ENCODE measurements at places on chromosomes 2 and 18. TPM values are rescaled to one million over a fixed set of nuclear protein-coding genes. Genes with fewer than 3 reads are reported as not detected.

B4GALT6 gene
- total RNA-seq, result 2.6 TPM

CYRIA gene
- total RNA-seq, result 0.99 TPM

ZAP70 gene
- 166 TPM for total RNA-seq

MTERF4 gene
- 43.9 TPM for total RNA-seq

NGEF gene
- 4.2 TPM for total RNA-seq

ANKRD30BL gene
- total RNA-seq, result not detected

CREG2 gene
- not detected for total RNA-seq

TUBA3E gene
- not detected for total RNA-seq

NAT8 gene
- not detected for total RNA-seq

SLC5A7 gene
- not detected for total RNA-seq

ZNF407 gene
- 10.0 TPM for total RNA-seq

GRCh38 chr18:35641916-35642315 is 60.4 kb downstream of the GALNT1 start:
- peaks cover 3% of the 10 kb centered on the region for H3K4me1 ChIP-seq
- peaks cover 19% of the 10 kb centered on the region for H3K36me3 ChIP-seq
- no peak for DNase-seq
- no peaks in the 10 kb centered on the region for H3K27me3 ChIP-seq

DNA sequence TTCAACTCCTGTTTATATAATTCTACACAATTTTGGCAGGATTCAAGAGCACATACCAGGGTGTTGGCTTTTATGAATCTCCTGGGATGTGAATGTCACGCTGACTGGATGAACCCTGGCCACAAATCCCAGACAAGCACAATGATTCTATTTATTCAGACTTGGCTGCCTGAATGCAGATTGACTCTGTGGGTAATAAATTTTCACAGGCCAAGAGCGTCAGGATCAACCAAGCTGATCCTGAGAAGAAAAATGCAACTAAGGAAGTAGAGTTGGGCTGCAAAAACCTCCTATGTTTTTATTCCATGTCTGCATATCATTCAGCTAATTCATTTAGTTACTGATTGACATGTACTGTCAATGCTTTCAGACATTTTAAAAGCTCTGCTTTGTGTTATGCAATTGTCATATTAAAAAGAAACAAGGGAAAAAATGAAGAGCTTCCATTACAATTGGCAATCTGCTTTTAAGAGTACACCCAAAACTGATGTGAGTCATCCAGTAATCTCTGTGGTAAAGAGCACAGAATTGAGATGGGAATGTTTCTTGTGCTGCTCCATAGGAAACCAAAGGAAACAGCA is 173.0 kb upstream of the REV1 start:
- H3K4me1 ChIP-seq, result no peaks in the 10 kb centered on the region
- no peak for DNase-seq
- H3K36me3 ChIP-seq, result no peaks in the 10 kb centered on the region
- H3K4me3 ChIP-seq, result no peak overlapping the region

GRCh38 chr2:188132385-188132784 is 159.3 kb upstream of the GULP1 start:
- no peaks in the 10 kb centered on the region for H3K27me3 ChIP-seq
- no peaks in the 10 kb centered on the region for H3K36me3 ChIP-seq
- H3K4me3 ChIP-seq, result no peak overlapping the region
- DNase-seq, result no peak
- H3K4me1 ChIP-seq, result no peaks in the 10 kb centered on the region

GRCh38 chr18:37567061-37567993 is 1.7 kb upstream of the CELF4 start:
- peaks cover 12% of the 10 kb centered on the region for H3K4me1 ChIP-seq
- peaks cover 60% of the 10 kb centered on the region for H3K27me3 ChIP-seq
- H3K36me3 ChIP-seq, result no peaks in the 10 kb centered on the region
- H3K27ac ChIP-seq, result no peak overlapping the region

DNA sequence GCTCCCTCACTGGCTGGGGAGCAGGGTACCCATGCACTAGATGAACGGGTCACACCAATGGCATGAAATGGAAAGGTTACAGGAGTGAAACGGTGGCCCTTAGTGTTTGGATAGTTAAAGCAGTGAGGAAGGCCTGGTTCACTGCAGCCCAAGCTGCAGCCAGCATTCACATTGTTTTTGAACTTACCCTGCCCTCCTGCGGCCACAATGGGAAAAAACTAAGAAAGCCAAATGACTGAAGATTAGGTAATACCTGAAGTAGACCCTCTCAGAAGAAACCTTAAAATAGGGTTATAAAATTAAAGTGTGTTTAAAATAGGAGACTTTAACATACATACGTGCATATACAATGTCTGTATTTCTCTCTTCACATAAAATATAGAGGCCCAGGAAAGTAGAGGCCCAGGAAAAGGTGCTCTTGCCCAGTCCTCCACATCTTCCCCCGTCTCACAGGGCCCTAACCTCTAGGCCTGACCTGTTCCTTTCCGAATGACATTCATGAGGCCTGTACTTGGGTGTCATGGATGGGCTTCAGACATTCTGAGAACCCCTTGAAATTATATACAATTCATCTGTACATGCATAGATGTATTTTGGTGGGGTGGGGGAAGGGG is 33.3 kb downstream of the DOK1 start:
- H3K27me3 ChIP-seq, result peaks cover under 1% of the 10 kb centered on the region
- peak; percentile 75 for DNase-seq
- peaks cover 27% of the 10 kb centered on the region for H3K4me1 ChIP-seq
- H3K27ac ChIP-seq, result no peak overlapping the region
- no peaks in the 10 kb centered on the region for H3K36me3 ChIP-seq
- H3K4me3 ChIP-seq, result no peak overlapping the region

- H3K27ac ChIP-seq, result no peak overlapping the region
- H3K4me1 ChIP-seq, result no peaks in the 10 kb centered on the region
- DNase-seq, result no peak
Measured at GRCh38 chr2:29580223-29580622, 341.2 kb downstream of the ALK start.

DNA sequence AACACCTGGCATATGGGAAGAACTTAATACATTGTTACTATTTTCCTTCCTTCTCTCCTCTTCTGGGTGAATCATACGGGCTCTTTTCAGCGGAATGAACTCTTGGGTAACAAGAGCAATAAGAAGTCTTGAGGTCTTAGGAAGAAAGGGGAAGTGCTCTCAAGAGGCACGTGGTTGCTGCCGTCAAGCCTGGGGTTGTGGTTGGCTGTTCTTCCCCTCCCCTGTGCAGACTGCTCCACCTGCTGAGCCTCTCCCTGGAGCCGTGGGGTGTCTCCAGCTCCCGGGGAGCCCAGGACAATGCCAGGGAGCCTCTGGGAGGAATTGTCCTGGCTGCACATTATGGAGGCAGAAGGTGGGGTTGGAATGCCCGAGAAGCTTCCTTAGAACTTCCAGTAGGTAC is 19.4 kb downstream of the TOGARAM2 start:
- no peaks in the 10 kb centered on the region for H3K27me3 ChIP-seq
- no peak overlapping the region for H3K27ac ChIP-seq
- H3K4me1 ChIP-seq, result peaks cover 22% of the 10 kb centered on the region
- H3K36me3 ChIP-seq, result no peaks in the 10 kb centered on the region
- H3K4me3 ChIP-seq, result no peak overlapping the region

GRCh38 chr18:61832858-61833257 is 59.9 kb downstream of the RNF152 start:
- peaks cover 18% of the 10 kb centered on the region for H3K4me1 ChIP-seq
- no peak overlapping the region for H3K27ac ChIP-seq
- no peaks in the 10 kb centered on the region for H3K36me3 ChIP-seq
- H3K4me3 ChIP-seq, result no peak overlapping the region

DNA sequence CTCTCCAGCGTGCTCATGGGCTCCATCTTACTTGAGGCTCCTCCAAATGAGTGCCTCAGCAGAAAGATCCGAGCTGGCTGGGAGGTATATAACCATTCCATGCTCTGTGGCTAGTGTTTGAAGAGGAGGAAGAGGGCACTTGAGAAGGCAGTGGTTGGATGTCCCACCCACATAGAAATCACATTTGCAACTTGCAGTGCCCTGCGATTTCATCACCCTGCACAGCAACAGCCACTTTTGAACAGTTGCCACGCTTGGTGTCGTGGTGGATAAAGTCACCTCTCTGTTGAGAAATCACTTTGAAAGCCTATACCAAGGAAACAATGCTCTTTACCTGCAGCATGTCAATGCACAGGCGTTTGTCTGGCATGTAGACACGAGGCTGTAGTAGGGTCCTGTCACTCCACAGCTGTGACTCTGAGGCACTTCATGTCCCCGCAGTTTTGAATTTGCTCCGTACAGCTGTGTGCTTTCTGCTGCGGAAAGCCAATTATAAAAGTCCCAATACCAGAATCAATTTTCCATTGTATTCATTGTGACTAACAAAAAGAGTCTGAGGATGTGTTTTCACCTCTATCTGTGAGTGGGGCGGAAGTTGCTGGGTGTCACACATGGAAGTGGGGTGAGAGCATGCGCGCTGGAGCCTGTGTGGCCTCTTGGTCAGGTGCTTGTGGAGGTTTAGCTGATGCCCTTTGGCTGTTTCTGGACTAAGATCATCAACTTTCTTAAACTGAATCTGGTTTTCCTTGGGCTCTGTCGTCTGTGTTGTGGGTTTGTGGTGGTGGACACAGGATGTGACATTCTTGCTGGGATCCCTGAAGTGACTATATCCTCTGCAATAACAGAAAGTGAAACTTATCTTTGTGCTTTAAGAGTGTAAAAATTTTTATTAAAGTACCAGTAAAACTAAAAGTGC is 2.8 kb downstream of the CNDP2 start:
- peak overlapping the region; percentile 92 for H3K4me3 ChIP-seq
- peak; percentile 93 for DNase-seq
- peak overlapping the region; percentile 100 for H3K27ac ChIP-seq

- no peak overlapping the region for H3K27ac ChIP-seq
- no peak for DNase-seq
- no peak overlapping the region for H3K4me3 ChIP-seq
- no peaks in the 10 kb centered on the region for H3K36me3 ChIP-seq
- no peaks in the 10 kb centered on the region for H3K4me1 ChIP-seq
Measured at GRCh38 chr2:127128445-127128904, 21.5 kb upstream of the BIN1 start.

DNA sequence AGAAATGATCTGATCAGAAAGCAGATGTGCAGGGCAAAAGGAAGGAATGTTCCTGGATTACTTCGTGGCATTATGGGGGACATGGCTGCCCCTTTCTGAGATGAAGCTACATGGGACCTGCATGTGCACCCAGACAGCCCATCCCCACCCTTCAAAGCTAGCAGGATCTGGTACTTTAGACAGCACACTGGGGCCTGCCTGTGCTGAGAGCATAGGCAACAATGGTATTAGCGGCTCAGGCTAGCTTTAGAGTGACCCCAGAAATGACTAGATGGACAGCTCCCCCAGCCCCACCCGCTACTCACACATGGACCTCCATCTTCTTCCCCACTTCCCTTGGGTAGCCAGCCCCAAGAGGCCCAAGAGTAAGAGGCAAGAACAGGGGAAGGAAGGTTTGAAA is 61.5 kb upstream of the NFE2L2 start:
- H3K27me3 ChIP-seq, result no peaks in the 10 kb centered on the region
- DNase-seq, result no peak
- no peak overlapping the region for H3K4me3 ChIP-seq

DNA sequence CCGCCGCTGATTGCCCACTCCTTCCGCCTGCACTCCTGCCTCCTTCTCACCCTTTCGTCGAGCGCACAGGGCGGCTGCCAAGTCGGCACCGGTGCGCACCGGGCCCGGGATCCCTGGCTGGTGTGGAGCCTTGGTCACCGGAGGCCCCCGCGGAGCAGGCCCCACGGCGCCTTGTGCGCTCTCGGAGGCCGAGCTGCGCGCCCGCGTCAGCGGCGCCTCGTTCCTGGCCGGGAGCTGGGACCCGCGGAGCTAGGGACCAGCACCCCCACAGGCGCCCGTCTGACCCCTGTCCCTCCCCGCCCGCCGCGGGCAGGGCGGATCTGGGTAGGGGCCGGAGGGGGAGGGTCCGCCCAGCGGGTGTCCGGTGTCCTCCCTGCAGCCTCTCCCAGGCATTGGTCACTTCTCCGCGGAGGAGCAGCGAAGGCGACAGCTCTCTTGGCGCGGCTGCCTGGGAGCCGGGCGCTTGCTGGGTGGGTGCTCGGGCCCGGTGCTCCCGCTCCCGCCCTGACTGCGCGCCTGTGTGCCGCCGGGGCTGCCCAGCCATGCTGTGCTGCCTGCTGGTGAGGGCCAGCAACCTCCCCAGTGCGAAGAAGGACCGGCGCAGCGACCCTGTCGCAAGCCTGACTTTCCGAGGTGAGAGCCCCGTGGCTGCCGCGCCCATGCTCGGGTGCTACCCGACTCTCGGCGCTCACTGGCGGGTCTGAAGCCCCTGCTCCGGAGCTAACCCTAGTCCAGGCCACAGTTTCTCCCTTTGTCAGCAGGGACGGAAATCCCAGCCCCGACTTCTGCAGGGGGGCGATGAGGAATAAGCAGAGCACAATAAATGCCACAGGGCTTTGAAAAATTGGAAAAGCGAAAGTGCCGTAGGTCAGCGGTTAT is 13.2 kb downstream of the DYSF start:
- H3K36me3 ChIP-seq, result no peaks in the 10 kb centered on the region
- H3K27me3 ChIP-seq, result peaks cover 29% of the 10 kb centered on the region
- peaks cover 8% of the 10 kb centered on the region for H3K4me1 ChIP-seq
- peak overlapping the region; percentile 63 for H3K4me3 ChIP-seq
- peak; percentile 16 for DNase-seq

DNA sequence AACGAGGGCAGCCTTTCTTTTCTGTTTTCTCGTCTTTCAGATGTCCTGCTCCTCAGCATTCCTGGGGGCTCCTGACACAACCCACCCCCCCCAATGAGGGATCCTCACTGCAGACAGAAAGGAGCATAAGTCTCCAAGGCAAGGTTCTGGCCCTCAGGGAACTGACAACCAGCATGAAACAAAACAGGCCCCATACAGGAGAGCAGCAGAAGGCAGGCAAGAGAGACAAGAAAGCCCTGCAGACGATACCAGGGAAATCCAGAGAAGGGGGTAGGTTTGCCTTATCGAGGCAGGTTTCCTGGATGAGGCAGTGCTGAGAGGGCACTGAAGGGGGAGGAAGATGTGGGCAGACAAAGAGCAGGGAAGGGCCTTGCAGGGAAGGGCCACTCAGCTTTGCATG is 103.9 kb upstream of the EPAS1 start:
- H3K4me3 ChIP-seq, result no peak overlapping the region
- H3K27ac ChIP-seq, result no peak overlapping the region
- H3K36me3 ChIP-seq, result no peaks in the 10 kb centered on the region
- DNase-seq, result no peak
- peaks cover 4% of the 10 kb centered on the region for H3K4me1 ChIP-seq

GRCh38 chr2:203802342-203803052 is 65.1 kb upstream of the CTLA4 start:
- peak overlapping the region; percentile 40 for H3K27ac ChIP-seq
- peaks cover 14% of the 10 kb centered on the region for H3K36me3 ChIP-seq
- no peaks in the 10 kb centered on the region for H3K27me3 ChIP-seq
- peaks cover 84% of the 10 kb centered on the region for H3K4me1 ChIP-seq
- no peak overlapping the region for H3K4me3 ChIP-seq

GRCh38 chr2:143936848-143937722 is 582.8 kb downstream of the ZEB2 start:
- DNase-seq, result peak; percentile 49
- peak overlapping the region; percentile 52 for H3K4me3 ChIP-seq
- H3K27ac ChIP-seq, result no peak overlapping the region

DNA sequence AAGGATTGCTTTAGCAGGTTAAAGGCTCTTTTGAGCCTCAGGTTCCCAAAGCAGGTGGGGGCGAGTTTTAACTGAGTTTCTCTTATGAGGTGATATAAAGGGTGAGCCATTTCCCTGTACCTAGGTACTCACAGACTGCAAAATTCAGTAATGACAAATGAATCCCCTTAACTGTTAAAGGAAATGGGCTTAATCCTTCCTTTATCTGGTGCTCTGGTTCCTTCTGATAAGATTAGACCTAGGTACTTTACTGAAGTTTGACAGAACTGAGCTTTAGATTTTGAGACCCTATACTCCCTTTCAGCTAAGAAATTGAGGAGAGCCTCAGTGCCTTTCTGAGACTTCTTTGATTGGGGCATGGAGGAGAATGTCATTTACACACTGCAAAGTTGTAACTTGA is 42.6 kb downstream of the STK17B start:
- H3K4me3 ChIP-seq, result no peak overlapping the region
- DNase-seq, result no peak
- H3K27me3 ChIP-seq, result no peaks in the 10 kb centered on the region
- peaks cover 45% of the 10 kb centered on the region for H3K36me3 ChIP-seq
- no peak overlapping the region for H3K27ac ChIP-seq

All from activated CD4-positive, alpha-beta memory T cell treated with anti-CD3 and anti-CD28 coated beads for 36 hours (primary cell).